SK-N-DZ (cell line): ENCODE measurements at places on chromosomes 4 and X.

DNA sequence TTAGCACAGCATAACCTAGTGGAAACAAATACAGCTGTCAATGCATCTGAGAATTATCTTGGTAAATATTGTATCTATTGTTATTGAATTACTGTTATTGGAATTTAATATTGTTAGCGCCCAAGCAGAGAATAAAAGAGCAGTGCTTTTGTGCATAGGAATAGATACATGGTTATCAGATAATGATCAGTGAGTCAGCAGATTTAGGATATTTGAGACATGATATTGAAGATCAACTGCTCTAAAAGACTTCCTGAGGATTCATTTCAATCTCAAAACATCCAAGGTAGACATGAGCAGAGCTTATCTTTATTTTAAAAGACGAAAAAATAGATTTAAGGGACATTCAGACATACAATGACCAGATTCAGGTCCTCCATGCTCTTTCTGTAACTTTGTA, 10.6 kb upstream of the H2AZ1 start:
- DNase-seq, result no peak

GRCh38 chrX:33339219-33339618, 127.9 kb upstream of the DMD start:
- peak; percentile 17 for DNase-seq

GRCh38 chrX:123274796-123275195, 90.7 kb downstream of the GRIA3 start:
- no peak for DNase-seq

DNA sequence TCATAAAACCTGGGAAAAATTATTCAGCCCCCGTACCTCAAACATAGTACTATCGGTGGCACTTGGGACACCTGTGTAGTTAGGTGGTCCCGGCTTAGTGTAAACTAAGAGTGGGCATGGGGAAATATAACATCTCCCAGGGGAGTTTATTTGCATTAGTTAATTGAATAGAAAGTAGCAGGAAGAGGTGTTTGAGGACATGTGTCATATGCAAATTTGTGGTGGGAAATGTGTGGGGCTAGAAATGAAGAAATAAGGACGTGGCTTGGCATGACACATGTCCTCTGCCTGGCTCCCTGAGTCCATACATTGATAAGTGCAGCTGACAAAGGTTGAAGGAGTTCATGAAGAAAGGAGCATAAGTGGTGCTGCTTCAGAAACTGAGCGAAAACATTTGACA, 483.6 kb downstream of the SH2D1A start:
- no peak for DNase-seq

GRCh38 chr4:174286870-174287269, 3.2 kb downstream of the CEP44 start:
- DNase-seq, result no peak
